ENCODE measurements at places on chromosomes 12 and 14.

GRCh38 chr14:30440961-30441360 lies 118.0 kb upstream of the G2E3 start:
- DNase-seq: no peak

GRCh38 chr12:2833810-2834209 lies 1.0 kb downstream of the NRIP2 start:
- no peak for DNase-seq

- no peak for DNase-seq
These were observed 196.9 kb upstream of the PWP1 start for GRCh38 chr12:107488666-107489065.

DNA sequence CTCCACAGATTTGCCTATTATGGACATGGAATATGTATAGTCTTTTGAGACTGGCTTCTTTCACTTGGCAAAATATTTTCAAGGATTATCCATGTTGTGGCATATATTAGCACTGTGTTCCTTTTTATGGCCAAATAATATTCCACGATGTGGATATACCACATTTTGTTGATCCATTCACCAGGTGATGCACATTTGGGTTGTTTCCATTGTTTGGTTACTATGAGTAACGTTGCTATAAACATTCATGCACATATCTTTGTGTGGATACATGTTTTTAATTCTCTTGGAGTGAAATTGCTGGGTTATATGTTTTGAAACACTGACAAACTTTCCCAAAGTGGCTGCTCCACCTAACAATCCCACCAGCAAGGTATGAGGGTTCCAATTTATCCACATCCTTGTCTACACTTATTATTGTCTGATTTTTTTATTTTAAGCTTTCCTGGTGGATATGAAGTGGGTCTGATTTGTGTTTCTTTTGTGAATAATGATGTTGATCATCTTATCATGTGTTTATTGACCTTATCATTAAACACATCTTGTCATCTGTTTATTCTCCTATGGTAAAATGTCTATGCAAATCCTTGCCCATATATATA lies 116.2 kb upstream of the FRMD6 start:
- no peak for DNase-seq

GRCh38 chr12:11654338-11654737 lies 4.9 kb downstream of the ETV6 start:
- DNase-seq: no peak

DNA sequence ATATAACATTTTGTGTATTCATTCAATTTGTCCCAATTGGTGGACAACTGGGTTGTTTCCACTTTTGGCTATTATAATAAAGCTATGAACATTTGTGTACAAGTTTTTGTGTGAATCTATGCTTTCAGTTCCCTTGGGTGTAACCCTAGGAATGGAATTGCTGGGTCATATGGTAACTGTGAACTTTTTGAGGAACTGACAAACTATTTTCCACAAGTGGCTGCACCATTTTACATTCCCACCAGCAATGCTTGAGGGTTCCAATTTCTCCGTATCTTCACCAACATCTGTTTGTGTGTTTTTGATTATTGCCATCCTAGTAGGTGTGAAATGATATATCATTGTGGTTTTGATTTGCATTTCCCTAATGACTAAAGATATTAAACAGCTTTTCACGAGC lies 13.0 kb downstream of the LPCAT3 start:
- no peak for DNase-seq

GRCh38 chr14:85474431-85474830 lies 55.5 kb upstream of the FLRT2 start:
- DNase-seq: no peak

DNA sequence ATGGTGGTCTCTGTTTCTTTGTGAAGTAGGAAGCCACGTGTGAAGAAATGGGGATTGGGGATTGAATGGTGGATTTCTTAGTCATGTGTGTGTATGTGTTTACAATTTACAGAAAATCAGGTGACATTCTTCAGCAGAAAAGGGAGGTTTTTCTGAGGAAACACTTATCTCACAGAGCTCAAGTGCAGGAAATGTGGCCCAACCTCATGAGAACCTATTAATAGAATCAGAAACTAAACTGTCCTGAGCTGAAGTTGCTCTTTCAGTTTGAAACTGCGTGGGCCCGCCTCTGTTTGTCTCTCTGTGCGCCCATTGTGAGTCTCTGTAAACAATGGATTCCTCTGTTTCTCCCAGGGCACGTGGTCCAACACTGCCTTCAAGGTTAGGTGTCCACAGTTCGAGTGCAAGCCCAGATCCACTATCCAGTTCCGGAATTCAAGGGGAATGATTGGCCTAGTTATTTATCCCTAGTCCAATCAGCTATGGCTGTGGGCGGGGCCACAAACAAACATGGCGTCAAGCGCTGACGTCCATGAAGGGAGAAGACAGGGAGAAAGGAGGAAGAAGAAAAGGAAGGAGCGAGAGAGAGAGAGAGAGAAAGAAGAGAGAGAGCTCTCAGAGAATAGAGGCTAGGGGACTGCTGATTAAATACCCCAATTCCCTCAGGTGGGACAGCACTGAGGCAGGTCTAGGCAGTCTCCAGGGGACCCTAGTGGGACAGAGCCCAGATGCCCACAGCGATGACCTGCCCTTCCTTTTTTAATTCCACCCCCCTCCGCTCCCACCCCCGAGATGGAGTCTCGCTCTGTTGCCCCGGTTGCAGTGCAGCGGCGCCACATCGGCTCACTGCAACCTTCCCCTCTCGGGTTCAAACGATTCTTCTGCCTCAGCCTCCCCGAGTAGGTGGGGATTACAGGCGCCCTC lies 31.4 kb upstream of the C12orf76 start:
- no peak for DNase-seq

DNA sequence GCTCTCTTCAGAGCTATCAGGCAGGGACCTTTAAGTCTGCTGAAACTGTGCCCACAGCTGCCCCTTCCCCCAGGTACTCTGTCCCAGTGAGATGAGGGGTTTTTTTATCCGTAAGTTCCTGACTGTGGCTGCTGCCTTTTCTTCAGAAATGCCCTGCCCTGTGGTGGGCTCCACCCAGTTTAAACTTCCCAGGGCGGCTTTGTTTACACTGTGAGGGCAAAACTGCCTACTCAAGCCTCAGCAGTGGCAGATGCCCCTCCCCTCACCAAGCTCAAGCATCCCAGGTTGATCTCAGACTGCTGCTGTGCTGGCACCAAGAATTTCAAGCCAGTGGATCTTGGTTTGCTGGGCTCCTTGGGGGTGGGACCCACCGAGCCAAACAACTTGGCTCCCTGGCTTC lies 46.9 kb upstream of the SLC16A7 start:
- no peak for DNase-seq

GRCh38 chr12:79691511-79692248 lies 916 bp upstream of the PAWR start:
- DNase-seq: no peak

DNA sequence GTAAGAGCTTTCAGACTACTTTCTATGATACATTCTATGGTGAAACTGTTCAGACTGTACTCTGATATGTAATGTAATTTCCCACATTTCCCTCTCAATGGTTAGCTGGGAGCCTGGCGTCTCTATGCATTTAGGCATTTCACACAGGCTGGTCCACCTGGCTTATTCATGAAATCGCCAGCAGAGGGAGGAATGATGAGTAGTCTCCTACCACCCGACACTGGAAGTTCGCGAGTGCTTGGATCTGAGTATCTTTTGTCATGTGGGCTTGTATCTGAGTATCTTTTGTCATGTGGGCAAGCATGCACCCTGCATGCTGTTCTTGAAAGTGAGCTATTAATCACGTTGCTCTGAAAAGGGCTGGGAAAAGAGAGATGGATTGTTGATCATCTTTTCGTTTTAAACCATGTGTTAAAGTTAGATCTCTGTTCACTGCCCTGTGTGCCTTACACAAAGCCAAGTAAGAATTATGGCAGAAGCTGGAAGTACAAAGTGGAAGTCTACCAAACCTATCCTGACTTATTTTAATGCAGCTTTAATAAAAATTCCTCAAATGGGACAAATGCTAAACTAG lies 235.0 kb downstream of the ATP23 start:
- DNase-seq: no peak
